ENCODE measurements at places on chromosomes 1 and 21. TPM values are rescaled to one million over a fixed set of nuclear protein-coding genes. Genes with fewer than 3 reads are reported as not detected.

DNA sequence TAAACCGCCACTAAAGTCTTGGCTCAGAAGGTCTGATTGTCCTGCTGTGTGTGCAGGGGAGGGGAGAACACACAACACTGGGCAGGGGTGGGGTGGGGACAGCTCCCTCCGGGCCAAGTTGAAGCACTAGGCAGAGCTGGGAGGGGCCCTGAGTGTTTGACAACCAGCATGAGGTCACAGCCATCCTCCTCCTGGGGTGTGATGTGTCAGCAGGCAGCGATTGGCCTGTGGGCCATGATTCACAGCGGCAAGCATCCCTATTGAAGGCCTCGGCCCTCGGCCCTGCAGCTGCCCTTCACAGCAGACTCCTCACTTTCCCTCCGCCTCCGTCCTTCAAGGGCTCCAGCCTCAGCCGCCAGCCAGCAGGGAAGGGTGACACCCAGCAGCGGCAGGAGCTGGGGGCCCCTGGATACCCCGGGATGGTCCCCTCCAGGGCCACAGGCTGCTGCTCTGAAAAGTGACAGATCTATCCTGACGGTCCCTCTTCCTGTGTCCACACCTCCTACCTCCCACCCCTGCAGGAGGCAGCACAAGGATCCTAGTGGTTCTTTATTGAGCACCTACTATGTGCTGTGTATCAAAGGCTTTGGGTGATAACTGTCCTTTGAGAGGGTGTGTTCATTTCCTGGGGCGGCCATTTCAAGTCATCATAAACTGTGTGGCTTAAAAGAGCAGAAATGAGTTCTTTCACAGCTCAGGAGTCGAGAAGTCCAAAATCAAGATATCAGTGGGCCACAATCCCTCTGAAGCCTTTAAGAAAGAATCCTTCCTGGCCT lies 66.0 kb upstream of the SLC25A33 start:
- DNase-seq: peak; percentile 88

DNA sequence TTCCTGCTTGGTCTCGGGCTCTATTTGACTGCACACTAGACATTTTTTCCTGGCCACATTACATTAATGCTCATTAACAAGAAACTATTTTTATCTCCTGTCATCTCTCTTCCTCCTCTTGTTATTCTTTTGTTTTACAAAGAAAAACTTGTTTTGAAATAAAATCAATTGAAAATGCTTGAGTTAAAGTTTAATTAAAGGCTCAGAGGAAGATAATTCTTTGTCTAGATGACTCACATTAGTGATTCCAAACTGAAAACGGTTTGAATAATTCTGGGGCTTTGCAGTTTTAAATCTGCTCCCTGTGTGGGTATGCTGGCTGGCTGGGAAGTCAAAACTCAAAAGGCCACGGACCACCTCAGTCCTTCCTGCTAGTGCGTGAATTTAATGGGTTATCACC lies 29.6 kb downstream of the RGS5 start:
- no peak for DNase-seq

The DYNLT5 gene
- not detected for total RNA-seq

DNA sequence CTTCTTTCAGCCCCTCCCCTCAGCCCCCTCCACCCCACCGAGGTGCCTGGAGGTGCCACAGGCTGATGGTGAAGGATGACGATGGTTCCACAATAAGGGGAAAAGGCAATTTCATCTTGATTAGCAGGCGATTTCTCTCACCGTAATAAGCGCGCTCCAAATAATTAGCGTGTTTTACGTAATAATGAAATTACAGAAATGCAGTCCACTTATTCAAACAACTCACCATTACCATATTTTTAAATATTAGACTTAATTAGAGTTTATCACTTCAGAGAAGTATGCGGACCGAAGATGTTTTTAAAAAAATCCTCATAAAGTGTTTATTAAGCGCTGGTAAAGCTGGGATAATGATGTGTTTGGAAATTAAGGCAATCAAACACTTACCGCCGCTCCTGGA lies 14.9 kb downstream of the DMAP1 start:
- DNase-seq: no peak

GRCh38 chr1:902802-903201 lies 20.9 kb upstream of the SAMD11 start:
- no peak for DNase-seq

- DNase-seq: peak; percentile 73
Measured at GRCh38 chr1:102886638-102887037, 221.7 kb downstream of the COL11A1 start.

- DNase-seq: no peak
Measured at GRCh38 chr1:88221411-88221810, 462.7 kb upstream of the PKN2 start.

DNA sequence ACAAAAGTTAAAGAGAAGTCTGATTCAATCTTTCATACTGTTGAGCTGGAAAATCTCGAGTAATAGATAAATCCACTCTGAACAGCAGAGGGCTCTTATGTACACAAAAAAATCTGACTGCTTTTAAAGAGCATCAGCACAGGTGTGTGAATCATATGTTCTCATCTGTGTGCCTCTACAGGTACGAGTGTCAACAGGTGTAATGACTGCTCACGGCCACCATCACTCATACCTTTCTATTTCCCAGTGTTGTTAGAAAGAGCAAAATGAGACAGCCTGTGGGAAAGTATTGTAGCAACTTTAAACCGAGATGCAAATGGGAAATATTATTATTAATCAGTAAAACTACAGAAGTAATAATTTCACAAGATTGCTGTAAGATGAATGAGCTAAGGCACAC lies 49.0 kb upstream of the SCAF4 start:
- DNase-seq: peak; percentile 41

The C1orf87 gene
- total RNA-seq: not detected

- DNase-seq: no peak
Measured at GRCh38 chr21:39161064-39161463, 22.2 kb downstream of the PSMG1 start.

- no peak for DNase-seq
Measured at GRCh38 chr1:227935826-227936225, 11.9 kb downstream of the WNT9A start.

The TLCD4 gene
- 0.10 TPM for total RNA-seq

DNA sequence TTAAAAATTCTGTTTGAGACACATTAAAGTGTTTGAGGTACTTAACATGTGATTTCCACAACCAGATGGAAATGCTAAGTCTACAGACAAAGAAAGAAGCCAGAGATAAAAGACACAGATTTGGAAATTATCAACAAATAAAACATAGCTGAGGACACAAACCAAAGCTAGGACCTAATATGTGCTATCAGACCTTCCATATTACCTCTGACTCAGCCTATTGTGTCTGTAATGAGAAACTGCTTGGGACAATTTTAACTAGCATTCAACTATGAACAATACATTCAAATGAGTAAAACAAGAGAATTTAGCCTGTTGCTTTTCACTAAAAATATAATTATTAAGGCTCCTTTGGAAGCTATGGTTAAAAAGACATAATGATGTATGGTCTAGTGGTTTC lies 54.6 kb downstream of the WNT2B start:
- no peak for DNase-seq

The PLA2G4A gene
- total RNA-seq: 11.4 TPM

All from foreskin keratinocyte (primary cell).